ENCODE measurements at places on chromosomes 3 and 15. TPM values are rescaled to one million over a fixed set of nuclear protein-coding genes. Genes with fewer than 3 reads are reported as not detected.
A peak's percentile ranks its signal among the peaks of the same experiment; 100 is the strongest.

GRCh38 chr3:32794487-32795308 is 23.1 kb upstream of the TRIM71 start:
- no peak for DNase-seq

- peak; percentile 37 for DNase-seq
Measured at GRCh38 chr15:59794229-59794886, 105.2 kb upstream of the BNIP2 start.

DNA sequence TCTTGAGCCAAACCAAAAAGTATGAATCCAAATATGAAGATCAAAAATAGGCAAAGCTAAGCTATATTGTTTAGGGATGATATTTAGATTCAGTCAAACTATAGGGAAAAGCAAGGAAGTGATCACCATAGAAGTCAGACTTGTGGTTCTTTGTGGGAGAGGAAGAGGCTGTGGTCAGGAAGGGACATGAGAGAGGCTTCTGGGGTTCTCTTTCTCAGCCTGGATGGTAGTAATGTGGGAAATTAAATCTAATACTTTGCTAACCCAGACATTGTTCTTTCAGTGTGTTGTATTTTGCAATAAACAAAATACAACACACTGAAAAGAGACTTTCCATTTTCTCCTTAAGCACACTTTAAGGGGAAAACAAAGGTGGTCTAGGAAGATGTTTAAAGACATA is 3.1 kb downstream of the CX3CR1 start:
- no peak for DNase-seq

DNA sequence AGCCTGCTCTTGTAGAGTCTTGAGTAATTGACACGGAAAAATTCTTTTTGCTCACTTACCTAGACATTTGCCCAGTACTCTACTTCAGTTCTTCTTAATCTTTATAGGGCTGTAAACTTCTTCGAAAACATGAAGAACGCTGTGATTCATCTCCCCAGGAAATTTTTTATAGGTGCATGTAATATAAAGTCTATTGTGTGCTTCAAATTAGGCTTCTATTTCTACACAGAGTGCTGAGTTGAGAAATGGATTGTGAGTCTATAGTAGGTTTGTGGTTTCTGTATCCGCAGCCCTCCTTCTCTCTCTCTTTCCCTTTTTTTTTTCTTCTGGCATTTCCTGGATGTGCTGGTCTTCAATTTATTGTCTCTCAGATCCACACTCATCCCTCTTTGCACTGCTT is 183.3 kb upstream of the DCBLD2 start:
- DNase-seq = peak; percentile 90

- DNase-seq = peak; percentile 85
Measured at GRCh38 chr15:30065025-30065801, 17.5 kb upstream of the GOLGA8J start.

DNA sequence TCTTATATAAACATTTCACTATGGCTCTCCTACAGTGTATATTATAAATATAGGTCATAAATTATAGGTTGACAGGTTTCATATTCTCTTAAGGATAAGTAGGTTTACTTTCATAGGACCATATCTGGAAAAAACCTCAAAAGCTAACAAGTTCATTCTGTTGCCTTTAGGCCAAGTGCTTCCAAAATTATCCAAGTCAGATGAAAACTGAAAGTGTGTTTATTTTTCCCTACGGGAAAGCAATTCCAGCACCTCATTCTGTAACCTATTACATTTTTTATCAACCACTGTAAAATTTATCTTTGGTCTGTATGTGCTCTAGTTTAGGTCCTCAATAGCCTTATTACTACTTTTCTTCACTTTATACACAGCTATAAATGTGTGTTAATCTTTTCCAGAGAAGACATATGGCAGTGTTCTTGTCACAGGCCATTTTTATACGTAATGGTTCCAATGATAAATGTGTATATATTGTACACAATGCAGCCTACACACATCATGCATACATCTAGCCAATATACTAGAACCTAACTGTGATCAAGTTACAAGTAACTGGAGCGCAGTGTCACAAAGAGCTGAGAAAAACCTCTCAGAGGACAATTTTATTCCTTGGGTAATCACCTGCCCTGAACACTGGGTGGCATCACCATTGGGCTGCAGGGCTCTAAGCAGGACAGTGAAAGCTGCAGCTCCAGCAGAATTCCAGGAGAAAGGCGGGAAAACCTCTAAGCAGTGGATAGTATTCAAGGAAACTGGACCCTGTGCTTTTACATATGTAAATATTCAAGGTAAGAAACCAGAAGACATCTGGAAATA is 251.3 kb downstream of the CTNNB1 start:
- no peak for DNase-seq

DNA sequence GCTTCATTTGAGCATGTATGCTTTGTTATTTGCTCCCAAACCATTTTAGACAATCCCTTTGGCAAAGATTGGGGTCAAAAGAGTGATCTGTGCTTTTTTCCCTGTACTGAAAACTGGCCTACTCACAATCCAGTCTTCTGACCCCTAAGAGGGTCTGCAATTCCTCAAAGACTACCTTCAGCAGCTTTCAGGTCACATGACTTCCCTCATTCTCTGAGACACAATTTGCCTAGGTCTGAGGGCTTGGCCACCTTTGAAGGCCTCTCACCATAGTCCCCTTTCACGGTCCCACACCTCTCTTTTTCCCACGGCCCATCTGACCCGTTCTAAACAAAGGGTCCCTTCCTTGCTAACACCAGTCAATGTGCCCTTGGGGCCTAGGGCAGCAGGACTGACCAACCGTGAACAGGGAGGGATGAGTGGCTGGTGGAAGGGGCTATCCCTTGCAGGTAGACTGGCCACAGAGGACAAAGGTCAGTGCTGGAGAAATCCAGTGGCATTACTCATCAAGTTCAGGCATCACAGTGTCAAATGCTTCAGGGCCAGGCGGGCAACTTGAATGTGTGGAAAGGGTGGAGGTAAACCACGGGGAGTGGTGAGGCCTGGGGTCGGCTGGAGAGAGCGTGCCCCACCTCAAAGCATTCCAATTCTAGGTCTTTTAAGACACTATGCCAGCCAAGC is 10.8 kb downstream of the RASL12 start:
- peak; percentile 61 for DNase-seq

DNA sequence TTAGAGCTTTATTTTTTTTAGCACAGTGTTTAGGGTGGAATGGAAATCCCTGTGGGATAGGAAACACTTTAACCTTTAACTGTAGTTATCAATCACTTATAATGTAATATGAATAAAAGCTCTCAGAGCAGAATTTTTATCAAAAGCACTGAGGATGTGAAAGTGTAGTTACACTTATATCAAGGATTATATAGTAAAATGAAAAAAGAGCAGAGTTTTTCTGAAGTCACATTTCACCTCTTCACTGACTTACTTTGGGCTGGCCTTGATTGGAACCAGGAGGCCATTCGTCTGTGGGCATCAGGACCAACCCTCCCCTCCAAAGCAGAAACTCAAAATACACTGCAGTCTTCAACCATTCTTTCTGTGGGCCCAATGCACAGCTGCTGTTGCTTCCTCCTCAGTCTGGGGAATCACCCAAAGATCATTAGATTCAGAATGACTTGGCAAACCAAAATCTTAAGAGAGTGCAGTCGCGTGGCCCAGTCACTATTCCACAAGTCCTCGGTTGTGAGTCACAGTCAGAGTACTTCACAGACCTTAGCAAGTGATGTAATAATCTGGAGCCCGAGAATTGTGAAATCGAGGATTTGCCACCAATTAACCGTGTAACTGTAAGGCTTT is 132.6 kb upstream of the COL8A1 start:
- peak; percentile 50 for DNase-seq

- no peak for DNase-seq
Measured at GRCh38 chr3:194300382-194300758, 50.8 kb downstream of the CPN2 start.

- DNase-seq = peak; percentile 21
Measured at GRCh38 chr3:188929137-188929536, 242.6 kb upstream of the TPRG1 start.

DNA sequence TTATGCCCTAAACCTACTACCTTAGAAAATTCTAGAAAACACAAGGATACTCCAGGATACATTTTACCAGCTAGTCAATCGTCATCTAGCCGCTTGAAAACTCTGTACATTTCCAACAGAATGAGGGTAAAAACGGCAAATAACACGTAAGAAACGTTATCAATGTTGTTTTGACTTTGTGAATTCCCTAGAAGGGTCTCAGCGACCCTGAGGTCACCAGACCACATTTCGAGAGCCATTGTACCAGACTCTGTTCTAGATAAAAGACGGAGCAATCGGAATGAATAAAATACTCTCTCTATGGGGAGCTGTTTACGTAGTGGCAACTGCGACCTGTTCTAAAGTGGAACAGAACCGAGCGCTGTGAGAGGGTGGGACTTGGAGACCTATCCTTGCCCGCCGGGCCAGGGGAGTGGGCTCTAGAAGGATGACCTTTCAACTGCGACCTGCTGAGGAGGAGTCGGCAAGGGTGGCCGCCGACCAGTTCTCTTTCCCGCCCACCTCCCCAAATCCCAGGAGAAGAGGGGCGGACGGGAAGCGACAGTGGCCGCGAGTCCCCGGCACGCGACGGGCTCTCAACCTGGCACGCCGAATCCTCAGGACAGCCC is 778 bp upstream of the AP4E1 start:
- DNase-seq = peak; percentile 36

DNA sequence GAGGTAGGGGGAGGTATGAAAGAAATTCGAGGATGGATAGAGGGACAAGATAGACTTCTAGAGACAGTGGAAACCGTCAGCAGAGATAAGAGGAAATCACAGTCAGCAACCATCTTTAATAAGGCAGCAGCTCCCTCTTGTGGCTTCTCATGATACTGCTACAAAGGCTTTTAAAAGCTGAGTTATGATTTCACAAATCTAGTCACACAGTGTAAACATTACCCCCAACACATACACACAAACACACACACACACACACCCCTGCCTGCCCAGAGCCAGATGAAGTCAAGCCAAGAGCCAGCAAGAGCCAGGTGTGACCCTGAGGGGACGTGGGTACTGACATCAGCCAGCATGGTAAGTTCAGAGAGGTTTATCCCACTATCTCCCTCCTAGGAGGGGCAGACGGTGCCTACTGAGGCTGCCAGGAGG is 18.9 kb upstream of the TGM5 start:
- DNase-seq = peak; percentile 46

DNA sequence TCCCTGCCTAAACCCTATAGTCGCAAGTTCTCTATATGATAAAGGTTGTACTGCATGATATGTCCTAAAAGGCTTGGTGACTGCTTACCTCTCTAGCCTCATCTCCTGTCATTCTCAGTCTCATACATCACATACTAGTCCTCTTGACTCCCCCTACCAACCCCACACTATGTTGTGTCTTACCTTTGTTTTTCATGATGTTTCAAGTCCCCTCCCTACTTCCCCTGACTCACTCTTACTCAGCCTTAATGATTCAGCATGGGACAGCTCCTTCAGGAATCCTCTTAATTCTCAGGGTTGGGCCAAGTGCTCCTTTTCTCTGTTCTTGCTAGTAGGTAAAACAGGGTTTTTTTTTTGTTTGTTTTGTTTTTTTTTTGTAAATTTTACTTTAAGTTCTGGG is 49.6 kb downstream of the SLMAP start:
- DNase-seq = peak; percentile 96

DNA sequence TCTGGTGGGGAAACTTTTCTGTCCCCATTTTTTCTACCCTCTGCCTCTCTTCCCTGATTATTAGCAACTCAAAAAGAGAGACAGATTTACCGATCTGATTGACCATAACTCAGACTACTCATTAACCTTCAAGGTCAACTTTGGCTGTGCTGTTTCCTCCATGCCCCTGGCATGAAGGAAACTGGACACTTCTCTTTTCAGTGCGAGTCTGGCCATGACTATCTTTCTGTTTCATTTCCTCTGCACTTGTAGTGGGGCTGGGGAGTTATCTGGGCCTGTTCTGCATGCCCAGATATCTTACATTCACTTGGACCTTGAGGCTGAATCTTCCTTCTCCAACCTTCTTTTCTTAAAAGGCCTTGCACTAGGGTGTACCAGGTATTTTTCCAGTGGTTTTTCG is 76.9 kb upstream of the SLCO2A1 start:
- no peak for DNase-seq

Gene ACAN
- 0.10 TPM for polyA plus RNA-seq

Gene EPHB3
- polyA plus RNA-seq = 8.2 TPM

Gene ECE2
- polyA plus RNA-seq = not detected

Gene NPAP1
- not detected for polyA plus RNA-seq
